Common myeloid progenitor, CD34-positive (primary cell): ENCODE measurements at places on chromosomes 13 and 19.

DNA sequence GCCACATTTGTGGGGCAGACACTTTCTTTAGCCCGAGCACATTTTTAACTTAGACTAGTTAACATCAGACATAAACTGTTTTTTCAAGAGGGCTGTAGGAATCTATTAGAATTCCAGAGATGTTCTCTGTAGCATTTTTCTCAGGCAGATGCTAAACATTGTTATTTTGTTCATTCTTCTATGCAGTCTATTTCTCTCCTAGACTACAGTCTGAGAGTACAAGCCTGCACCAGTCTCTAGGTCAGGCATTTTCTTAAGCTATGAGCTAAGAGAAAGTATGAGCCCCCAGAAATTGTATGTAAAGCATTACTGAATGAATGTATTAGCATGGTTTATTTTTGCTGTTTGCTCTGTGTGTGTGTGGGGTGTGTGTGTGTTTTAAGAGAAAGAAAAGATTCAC, 923 bp upstream of the C13orf42 start:
- DNase-seq, result no peak

- DNase-seq, result no peak
These were observed 11.5 kb downstream of the MPHOSPH8 start for GRCh38 chr13:19645000-19645399.

GRCh38 chr13:35990196-35990595, 141.0 kb downstream of the DCLK1 start:
- DNase-seq, result no peak

- no peak for DNase-seq
These were observed 320.3 kb downstream of the SUCLA2 start for GRCh38 chr13:47680748-47681147.

GRCh38 chr13:113980489-113981064, 6.7 kb upstream of the C13orf46 start:
- DNase-seq, result no peak

- DNase-seq, result peak; percentile 23
These were observed 69.8 kb downstream of the KCTD12 start for GRCh38 chr13:76816394-76816793.

DNA sequence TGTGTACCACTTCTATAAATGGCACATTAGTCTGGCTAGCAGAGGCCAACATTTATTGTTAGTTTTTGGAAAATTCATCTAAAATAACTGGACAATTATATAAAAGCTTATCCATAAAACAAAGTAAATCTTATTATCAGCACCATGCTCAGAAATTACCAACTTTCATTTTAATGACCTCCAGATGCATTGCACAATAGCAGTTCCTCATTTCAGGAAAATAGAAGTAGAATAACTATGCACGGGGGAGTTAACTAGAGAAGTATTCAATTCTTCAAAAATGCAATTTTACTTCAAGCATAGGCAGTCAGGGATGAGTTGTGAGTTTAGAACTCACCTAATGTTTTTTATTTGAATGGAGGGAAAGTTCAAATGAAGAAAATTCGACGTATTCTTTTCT, 1023.5 kb downstream of the PCDH17 start:
- peak; percentile 35 for DNase-seq

- no peak for DNase-seq
These were observed 17.0 kb downstream of the VSTM2B start for GRCh38 chr19:29542776-29543175.

- DNase-seq, result no peak
These were observed 215.0 kb downstream of the DCLK1 start for GRCh38 chr13:35916146-35916545.

DNA sequence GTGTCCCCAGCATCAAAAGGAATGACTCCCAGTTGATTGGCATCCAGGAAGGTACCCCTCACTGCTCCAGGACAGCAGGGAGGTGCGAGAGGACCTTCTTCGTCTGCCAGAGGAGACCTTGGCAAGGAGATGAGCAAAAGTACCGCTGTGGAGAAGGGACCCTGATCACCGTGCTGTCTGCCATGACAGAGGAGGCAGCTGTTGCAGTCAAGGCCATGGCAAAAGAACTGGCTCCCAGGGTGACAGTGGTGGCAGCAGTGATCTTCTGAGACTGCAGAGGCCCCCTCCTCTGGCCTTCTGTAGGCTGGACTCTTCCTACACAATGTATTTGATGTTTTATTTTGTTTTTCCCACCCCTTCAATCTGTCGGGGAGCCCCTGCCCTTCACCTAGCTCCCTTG, 32.0 kb downstream of the NKPD1 start:
- no peak for DNase-seq

GRCh38 chr19:16684216-16684615, 23.3 kb downstream of the TMEM38A start:
- no peak for DNase-seq

DNA sequence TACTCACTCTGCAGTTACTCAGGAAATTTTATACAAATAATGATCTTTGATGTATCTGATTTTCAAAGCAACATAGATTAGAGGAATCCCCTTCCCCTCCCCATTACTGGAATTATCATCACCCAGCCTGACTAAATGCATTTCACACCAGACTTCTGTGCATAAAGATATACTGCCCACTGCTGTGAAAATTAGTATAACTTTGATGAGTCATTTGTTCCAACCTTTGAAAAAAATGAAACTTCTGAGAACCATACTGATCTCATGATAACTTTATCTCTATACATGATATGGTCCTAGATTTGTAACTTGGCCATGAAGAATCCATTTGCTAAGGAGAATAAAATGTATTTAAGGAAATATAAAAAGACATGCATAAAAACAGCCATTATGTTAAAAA, 63.9 kb downstream of the GPC6 start:
- no peak for DNase-seq

GRCh38 chr13:51912511-51913225, 50.9 kb downstream of the CCDC70 start:
- DNase-seq, result peak; percentile 70

- DNase-seq, result peak; percentile 73
These were observed 485.5 kb downstream of the DIAPH3 start for GRCh38 chr13:59677966-59678814.

- DNase-seq, result no peak
These were observed at the start of gene ZFP28 for GRCh38 chr19:56538761-56539263. TSS of gene ZFP28 (plus strand) at chr19:56538948. CDS start at chr19:56539019, 71 bp downstream.

DNA sequence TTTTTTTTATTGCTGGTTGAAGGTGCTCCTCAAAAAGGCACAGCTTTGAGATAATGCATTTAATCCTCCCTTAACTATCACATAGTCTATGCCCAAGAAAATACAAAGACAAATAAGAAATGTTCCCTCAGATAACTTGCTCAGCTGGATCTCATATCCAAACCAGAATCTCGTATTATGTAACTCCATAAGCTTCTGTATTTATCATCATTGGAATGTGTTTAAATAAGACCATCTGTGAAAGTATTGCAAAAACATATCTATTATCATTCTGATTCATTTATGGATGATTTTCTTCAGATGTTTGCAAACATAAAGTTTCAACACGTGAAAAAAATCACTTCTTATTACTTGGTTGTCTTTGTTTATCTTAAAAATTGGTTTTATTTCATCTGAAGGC, 190.9 kb downstream of the IRS2 start:
- no peak for DNase-seq

GRCh38 chr13:31485651-31486051, 253.7 kb upstream of the RXFP2 start:
- no peak for DNase-seq

DNA sequence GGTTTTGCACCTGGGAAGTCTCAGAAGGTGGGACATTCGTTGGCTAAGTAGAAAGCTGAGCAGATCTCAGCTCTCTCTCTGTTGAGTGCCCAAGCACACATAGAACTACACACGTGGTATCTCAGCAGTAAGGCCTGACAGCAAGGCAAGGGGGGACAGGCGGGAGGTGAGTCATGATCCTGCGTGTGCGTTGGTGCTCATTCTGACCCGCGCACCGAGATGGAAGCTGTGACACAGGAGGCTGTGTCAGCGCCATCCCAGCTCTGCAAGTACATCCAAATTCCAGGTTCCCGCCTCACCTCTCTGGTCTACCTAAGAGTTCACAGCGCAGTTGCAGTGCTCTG, 135.7 kb downstream of the USP12 start:
- DNase-seq, result no peak

DNA sequence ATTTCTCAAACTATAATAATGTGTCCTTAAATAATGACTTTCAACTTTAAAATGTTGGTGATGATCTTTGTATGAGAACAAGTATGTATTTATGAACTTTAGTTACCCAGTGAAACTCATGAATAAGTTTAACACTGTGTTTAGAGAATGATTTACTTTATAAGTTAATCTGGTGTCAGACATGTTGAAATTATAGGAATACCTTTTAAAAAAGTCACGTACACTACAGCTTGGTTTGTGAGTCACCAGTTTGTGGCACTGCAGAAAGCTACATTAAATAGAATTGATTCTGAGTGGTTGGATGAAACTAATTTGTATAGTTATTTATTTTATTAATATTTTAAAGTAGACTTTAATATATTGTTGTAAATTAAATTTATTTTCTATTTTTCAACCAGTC, 1366.2 kb upstream of the PCDH20 start:
- no peak for DNase-seq

- no peak for DNase-seq
These were observed 53.3 kb downstream of the ACSBG2 start for GRCh38 chr19:6188811-6189210.

- no peak for DNase-seq
These were observed 40.6 kb downstream of the DPF1 start for GRCh38 chr19:38183251-38183897.

- no peak for DNase-seq
These were observed 81.5 kb upstream of the SHISA2 start for GRCh38 chr13:26133286-26133685.

DNA sequence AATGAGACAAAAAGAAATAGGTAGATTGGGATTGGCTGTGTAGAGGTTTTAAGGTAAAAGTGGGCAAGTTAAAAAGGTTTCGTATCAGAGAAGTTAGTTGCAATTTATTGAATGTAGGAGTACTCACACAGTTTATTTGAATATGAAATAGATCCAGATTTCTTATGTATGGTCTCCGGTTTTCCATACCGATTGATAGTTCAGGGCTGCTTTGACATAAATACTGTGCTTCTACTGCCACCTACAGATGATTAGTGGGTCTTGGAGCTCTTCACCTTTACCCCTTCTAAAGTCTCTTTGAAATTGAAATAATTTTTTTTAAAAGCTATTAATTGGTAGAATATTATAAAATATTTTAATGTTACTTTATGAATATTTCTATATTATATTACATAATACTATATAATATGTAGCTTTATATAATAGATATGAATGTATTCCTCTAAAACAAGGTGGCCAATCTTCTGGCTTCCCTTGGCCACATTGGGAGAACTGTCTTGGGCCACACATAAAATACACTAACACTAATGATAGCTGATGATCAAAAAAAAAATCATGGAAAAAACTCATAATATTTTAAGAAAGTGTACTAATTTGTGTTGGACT, 7.7 kb upstream of the GPR18 start:
- DNase-seq, result peak; percentile 67

- DNase-seq, result peak; percentile 61
These were observed 10.1 kb upstream of the SLC25A42 start for GRCh38 chr19:19053508-19054314.

- DNase-seq, result peak; percentile 99
These were observed at the start of gene DHX34 for GRCh38 chr19:47348819-47349795. TSS of gene DHX34 (plus strand) at chr19:47349315. CDS start at chr19:47353031, 3,716 bp downstream.

DNA sequence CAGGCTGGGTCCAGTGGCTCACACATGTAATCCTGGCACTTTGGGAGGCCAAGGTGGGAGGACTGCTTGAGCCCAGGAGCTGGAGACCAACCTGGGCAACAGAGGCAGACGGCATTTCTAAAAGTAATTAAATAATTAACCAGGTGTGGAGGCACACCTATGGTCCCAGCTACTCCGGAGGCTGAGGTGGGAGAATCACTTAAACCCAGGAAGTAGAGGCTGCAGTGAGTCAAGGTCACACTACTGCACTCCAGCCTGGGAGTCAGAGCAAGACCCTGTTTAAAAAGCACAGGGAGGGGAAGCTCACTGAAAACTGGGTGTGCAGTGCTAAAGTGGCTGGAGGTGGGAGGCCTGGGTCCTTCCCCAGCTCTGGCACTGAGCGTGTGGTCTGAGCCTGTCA, 9.7 kb downstream of the LATS2 start:
- DNase-seq, result no peak

- DNase-seq, result no peak
These were observed 900.2 kb downstream of the DIAPH3 start for GRCh38 chr13:59263531-59263930.

- no peak for DNase-seq
These were observed 13.5 kb downstream of the PPP1R13L start for GRCh38 chr19:45391346-45391745.

- DNase-seq, result no peak
These were observed 50.0 kb downstream of the PTPRS start for GRCh38 chr19:5290336-5291262.

DNA sequence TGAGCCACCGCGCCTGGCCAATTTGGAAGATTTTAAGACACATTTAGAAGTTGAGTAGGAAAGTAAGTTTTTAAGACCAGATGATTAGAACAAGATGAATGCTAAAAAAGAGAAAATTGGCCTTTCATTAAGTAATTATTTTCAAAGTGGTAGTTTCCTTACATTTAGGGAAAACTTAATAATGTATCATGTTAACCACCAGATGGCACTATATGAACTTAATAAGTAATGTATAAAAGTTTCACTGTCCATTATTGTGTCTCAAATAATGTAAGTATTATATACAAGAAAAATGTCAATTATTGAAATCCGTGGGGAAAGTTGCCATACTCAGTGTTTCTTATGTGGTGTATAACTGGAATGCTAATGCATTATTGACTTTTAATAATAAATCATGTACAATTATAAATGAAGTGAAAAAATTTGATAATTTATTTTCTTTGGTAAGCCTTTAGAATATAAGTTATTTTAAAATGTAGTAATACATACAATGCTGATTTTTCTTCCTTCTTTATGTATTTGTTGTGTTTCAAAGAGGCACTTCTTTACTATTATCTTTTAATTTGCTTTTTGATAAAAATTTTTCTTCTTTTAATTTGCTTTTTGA, 29.2 kb downstream of the COG6 start:
- DNase-seq, result peak; percentile 69

- peak; percentile 88 for DNase-seq
These were observed 5.0 kb downstream of the CLEC11A start for GRCh38 chr19:50728084-50728737.

GRCh38 chr19:43872547-43873336, 45.6 kb downstream of the ZNF283 start:
- no peak for DNase-seq

- no peak for DNase-seq
These were observed 22.7 kb upstream of the KCTD15 start for GRCh38 chr19:33773704-33774624.

DNA sequence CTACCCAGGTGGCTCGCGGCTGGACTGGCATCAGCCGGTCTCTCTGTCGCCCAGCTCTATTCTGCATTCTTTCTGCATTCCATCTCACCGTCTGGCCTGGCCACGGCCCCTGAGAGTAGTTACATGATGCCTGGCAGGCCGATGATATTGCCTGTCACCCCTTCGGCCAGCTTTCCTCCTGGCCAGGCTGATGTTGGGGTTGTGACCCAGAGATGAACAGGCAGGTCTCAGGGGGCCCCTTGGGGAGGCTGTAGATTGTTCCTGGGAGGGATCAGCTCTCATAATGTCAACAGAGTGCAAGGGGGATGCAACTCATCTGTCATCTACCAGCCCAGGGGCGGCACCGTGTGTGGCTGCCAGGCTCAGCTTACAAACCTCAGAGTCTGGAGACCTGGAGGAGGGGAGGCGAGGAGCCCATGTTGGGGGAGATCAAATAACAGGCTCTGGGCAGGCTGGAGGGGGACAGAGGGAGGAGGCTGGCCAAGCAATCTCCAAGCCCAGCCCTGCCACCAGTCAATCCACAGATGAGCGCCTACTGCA, 13.6 kb upstream of the FBXO17 start:
- DNase-seq, result no peak
